Fibroblast of skin of left biceps (primary cell): ENCODE measurements at places on chromosomes 16 and 17.
A peak's percentile ranks its signal among the peaks of the same experiment; 100 is the strongest.

DNA sequence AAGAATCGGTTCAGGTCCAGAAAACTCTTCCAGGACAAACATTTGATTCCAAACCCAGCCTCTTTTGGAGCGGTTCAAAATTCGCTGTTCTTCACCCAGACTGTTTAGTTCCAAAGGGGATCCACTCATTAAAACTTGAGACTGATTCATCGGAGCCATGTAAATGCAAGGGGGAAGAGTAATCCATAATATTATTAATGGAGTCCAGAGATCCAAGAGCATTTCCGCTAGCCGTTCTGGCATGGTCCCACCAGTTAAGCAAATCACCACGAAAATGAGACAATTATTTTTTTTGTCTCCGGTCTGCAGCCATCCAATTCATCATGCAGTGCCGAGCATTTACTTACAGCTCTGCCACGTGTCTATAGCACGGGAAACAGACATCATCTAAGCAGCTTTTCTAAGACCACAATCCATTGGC is 15.1 kb downstream of the CDH8 start:
- no peak for DNase-seq

DNA sequence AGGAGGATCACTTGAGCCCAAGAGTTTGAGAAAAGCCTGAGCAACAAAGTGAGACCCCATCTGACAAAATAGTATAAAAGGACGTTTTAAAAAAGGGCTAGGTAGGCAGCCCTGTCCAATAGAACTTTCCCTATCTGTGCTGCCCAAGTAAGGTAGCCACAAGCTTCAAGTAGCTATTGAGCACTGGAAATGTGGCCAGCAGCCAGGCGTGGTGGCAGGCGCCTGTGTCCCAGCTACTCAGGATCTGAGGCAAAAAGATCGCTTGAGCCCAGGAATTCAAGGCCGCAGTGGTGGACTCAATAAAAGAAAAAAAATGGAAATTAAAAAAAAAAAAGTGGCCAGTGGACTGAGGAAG is 1.5 kb upstream of the NQO1 start:
- no peak for DNase-seq

- no peak for DNase-seq
Observed at GRCh38 chr17:74299226-74300009, 25.4 kb downstream of the DNAI2 start.

GRCh38 chr17:71883845-71884244 is 237.0 kb upstream of the SOX9 start:
- no peak for DNase-seq

- DNase-seq, result no peak
Observed at GRCh38 chr16:81838794-81839193, 59.7 kb downstream of the PLCG2 start.

- no peak for DNase-seq
Observed at GRCh38 chr17:71460943-71461342, 659.9 kb upstream of the SOX9 start.

- no peak for DNase-seq
Observed at GRCh38 chr17:3960764-3961163, 3.5 kb downstream of the ATP2A3 start.

- DNase-seq, result no peak
Observed at GRCh38 chr16:74743668-74744299, 30.8 kb downstream of the FA2H start.

DNA sequence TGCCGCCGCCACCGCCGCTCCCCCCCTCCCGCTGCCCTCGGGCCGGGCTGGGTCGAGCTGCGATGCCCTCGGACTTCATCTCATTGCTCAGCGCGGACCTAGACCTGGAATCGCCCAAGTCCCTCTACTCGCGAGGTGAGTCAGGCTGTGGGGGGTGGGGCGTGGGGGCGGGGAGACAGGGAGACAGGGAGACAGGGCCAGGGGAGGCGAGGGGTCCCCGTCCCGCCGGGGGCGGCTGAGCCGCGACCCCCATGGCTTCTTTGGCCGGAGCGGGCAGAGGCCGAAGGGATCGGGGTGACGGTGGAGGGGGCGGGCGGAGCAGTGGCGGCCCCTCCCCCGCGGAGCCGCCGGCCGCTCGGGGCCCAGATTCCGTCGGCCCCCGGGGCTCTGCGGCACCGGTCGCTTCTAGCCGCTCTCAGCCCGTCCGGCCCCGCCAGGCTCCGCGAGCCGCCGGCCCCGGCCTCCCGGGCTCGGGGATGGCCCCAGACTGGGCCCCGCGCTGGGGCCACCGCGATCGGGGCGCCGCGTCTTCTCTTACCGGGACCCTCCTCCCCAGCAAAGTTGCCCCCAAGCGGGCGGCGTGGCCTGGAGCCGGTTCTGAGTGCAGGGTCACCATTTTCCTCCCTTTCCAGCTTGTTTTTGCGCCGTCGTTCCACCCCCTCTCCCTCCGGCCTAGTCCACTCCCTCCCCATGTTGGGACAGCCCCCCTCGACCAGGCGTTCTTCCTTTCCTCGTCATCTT is 644 bp downstream of the NFAT5 start:
- no peak for DNase-seq

- DNase-seq, result no peak
Observed at GRCh38 chr16:46873201-46873600, 11.0 kb upstream of the GPT2 start.

- DNase-seq, result no peak
Observed at GRCh38 chr17:58755269-58755576, 431 bp upstream of the PPM1E start.

DNA sequence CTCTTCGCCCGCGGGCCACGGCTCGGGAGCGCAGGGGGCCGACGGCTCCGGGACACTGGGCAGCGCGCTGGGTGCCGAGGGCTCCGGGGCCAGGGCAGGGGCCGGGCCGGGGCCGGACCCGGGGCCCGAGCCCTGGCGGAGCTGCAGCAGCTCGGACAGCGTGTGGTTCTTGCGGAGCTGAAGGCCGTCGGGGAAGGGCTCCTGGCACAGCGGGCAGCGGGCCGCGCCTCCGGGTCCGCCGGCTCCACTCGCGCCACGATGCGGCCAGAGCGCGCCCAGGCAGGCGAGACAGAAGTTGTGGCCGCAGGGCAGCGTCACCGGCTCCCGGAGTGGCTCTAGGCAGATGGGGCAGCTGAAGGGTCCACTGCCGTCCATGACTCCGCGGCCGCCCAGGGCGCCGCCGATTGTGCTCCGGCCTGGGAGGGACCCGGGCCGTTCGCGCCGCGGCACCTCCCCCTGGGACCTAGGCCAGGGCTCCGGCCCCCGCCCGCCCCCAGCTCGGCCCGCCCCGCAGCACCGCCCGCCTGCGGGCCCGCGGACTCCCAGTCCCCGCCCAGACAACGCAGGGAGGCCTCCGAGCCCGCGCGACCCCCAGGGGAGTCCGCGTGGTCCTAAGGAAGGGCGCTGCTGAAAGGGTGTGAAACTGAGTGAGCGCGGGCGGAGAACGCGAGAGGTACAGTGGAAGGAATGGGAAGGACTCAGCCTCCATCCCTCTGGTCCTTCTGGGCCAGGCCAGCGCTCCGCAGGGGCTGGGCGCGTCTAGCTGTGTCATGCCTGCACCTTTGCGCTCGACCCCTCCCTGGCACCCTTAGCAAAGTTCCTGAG is at the start of gene TRIM47:
TSS of gene TRIM47 (minus strand) at position 408 of the 825 bp plus-strand sequence. CDS start at position 375, 33 bp downstream.
- no peak for DNase-seq

- DNase-seq, result no peak
Observed at GRCh38 chr17:82517230-82517865, 2.2 kb upstream of the FOXK2 start.

GRCh38 chr17:28279411-28279810 is 39.6 kb upstream of the TMEM97 start:
- peak; percentile 10 for DNase-seq

DNA sequence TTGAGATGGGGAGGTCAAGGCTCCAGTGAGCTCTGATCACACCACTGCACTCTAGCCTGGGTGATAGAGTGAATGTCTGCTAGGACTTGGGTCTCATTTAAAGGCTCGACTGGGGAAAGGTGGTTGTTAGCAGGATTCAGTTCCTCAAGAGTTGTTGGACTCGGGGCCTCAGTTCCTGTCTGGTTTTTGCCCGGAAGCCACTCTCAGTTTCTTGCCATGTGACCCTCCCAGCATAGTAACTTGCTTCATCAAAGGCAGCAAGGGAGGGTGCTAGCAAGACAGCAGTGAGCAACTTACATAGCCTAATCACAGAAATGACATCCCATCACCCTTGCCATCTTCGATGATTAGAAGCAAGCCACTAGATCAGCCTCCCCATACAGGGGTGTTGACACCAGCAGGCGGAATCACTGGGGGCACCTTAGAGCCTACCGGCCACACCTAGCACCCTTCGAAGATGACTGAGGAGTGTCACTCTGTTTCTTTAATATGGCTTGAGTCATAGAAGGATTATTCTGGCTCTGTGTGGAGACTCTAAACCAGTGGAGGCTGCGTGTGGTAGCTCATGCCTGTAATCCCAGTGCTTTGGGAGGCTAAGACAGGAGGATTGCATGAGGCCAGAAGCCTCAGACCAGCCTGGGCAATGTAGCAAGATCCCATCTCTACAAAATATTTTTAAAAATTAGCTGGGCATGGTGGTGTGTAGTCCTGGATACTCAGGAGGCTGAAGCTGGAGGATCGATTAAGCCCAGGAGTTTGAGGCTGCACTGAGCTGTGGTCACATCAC is 13.2 kb upstream of the SCNN1B start:
- no peak for DNase-seq

GRCh38 chr16:85029408-85029784 is 1.8 kb downstream of the KIAA0513 start:
- no peak for DNase-seq

GRCh38 chr16:48609652-48610029 is 339 bp downstream of the N4BP1 start:
- no peak for DNase-seq

- DNase-seq, result no peak
Observed at GRCh38 chr17:3964203-3965117, at the start of gene ATP2A3. Gene ATP2A3 (minus strand): TSS chr17:3964437. CDS start chr17:3964291, 146 bp downstream.

DNA sequence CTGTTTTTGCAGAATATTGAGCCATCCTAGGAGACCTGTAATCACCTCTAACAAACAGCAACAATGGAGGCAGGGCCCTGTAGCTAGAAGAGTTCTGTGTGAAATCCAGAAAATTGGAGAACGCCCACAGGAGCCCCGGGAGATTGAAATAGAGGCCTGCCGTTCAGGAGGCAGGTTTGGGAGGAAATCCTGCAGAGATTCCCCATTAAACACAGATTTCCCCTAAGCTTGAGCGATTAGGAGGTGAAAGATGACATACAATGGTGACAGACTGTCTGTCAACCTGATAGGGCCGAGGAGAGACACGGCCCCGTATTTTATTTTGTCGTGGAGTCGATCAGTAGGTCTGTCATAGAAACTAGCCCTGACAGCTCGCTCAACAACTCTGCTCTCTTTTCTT is 18.2 kb downstream of the CDK5RAP3 start:
- DNase-seq, result no peak

DNA sequence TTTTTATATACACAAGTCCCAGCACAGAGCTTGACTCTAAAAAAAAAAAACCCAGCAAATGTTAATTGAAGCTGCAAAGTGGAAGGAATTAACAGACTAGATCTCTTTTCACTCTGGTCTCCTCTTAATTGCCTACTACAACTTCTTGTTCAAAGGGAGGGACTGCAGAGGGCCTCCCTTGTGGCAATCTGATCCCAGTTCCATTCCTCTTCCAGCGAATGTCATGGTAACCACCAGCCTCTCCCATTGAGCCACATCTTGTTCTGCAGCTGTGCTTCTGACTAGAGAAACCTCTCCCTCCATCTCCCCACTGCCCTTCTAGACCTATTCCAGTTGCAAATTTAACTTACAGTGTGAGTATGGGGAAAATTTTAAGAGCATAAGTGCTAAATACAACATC is 5.9 kb downstream of the SUPT6H start:
- DNase-seq, result no peak

GRCh38 chr17:74883241-74883745 is 10.1 kb downstream of the FADS6 start:
- DNase-seq, result no peak

DNA sequence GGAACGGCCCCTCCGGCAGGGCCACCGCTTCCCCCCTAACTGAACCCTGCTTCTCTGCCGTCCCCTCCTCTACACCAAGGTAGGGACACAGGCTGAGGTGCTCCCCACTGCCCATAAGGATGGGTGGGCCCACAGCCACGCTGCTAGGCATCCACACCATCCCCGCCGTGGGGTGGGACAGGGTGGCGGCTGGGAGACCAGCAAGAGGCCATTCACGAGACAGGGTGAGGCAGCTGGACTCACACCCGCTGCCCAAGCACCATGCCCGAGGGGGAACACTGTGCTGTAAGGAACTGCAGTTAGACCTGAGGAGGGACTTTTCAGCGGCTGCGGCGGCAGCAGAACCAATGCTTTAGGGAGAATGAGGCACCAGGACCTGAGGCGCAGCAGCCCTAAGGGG is 47.5 kb upstream of the RRN3 start:
- DNase-seq, result no peak

DNA sequence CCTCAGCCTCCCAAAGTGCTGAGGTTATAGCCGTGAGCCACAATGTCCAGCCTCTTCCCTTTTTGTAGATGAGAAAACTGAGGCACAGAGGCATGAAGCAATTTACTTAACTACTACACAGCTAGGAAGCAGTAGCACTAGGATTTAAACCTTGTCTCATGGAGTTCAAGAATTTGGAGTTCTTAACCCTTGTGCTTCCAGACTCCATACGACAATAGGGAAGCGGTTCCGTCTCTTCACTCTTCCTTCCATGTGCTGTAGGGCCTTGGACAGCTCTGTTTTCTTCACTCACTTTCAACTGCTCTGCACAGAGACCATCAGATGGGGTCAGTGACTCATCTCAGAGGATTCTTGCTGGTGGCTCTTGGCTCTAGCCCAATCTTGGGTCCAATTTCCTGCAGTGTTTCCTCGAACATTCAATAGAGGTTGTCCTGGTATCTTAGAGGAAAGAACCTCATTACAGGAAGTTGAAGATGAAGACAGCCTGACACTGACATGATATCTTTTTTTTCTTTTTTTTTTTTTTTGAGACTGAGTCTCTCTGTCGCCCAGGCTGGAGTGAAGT is 19.3 kb downstream of the ITGAL start:
- peak; percentile 48 for DNase-seq

- DNase-seq, result no peak
Observed at GRCh38 chr17:58279736-58280479, 827 bp downstream of the MPO start.

GRCh38 chr16:12240036-12240435 is 263.5 kb downstream of the SNX29 start:
- no peak for DNase-seq

- no peak for DNase-seq
Observed at GRCh38 chr17:76065775-76066174, 6.5 kb downstream of the SRP68 start.

GRCh38 chr17:1179818-1180742 is at the start of gene ABR:
Gene ABR (minus strand): TSS chr17:1179981. CDS start chr17:1179727, 254 bp downstream.
- no peak for DNase-seq
